ENCODE measurements at places on chromosomes 16 and 17. TPM values are rescaled to one million over a fixed set of nuclear protein-coding genes. Genes with fewer than 3 reads are reported as not detected.
A peak's percentile ranks its signal among the peaks of the same experiment; 100 is the strongest.

- no peak for DNase-seq
- no peak overlapping the region for H3K27ac ChIP-seq
- no peak overlapping the region for H3K4me3 ChIP-seq
- H3K4me1 ChIP-seq, result no peaks in the 10 kb centered on the region
- H3K36me3 ChIP-seq, result no peaks in the 10 kb centered on the region
Measured at GRCh38 chr17:70034158-70034557, 40.9 kb upstream of the KCNJ16 start.

GRCh38 chr17:56038131-56038530, 115.1 kb upstream of the ANKFN1 start:
- no peak overlapping the region for H3K4me3 ChIP-seq
- H3K27ac ChIP-seq, result no peak overlapping the region
- H3K27me3 ChIP-seq, result no peaks in the 10 kb centered on the region
- no peak for DNase-seq

DNA sequence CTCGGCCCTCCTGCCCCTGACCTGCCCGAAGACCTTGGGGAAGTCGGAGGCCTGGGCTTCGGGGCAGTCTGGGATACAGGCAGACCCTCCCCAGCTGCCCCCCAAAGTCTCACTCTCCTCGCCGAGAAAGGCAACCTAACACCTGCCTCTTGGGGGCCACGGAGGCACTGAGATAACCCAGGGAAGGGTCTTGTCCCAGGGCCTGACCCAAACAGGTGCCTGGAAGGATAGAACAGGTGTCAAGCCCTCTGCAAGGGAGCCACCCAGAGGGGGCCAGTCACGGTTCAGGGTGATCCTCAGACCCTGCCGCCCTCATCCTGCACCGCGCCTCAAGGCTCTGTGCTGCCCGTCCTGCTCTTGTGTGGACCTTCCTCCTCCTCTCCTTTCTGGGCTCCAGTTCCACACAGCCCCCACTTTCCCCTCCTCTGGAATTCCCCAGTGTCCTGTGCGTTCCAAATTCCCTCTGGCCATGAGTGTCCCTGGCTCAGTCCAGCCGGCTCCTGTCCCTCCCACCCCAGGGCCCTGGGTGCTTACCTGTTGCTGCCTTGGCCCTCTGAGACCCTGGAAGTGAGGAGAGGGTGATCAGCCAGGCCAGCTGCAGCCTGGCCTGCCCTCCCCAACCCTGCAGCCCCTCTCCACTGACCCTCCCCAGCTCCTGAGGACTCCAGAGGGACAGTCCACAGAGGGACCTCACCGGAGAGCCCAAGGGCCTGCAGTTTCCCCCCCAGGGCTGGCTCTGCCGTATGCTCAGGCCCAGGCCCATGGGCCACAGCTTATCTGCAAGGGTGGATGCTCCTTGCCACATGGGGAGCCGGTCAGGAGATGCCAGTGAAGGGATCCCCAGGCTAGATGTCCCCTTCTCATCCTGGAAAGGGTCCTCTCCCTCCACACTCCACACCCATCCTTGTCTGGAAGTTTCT, 3.8 kb downstream of the PRSS27 start:
- peaks cover 3% of the 10 kb centered on the region for H3K4me1 ChIP-seq
- no peak for DNase-seq
- H3K27ac ChIP-seq, result no peak overlapping the region
- H3K27me3 ChIP-seq, result peaks cover 11% of the 10 kb centered on the region
- no peak overlapping the region for H3K4me3 ChIP-seq

DNA sequence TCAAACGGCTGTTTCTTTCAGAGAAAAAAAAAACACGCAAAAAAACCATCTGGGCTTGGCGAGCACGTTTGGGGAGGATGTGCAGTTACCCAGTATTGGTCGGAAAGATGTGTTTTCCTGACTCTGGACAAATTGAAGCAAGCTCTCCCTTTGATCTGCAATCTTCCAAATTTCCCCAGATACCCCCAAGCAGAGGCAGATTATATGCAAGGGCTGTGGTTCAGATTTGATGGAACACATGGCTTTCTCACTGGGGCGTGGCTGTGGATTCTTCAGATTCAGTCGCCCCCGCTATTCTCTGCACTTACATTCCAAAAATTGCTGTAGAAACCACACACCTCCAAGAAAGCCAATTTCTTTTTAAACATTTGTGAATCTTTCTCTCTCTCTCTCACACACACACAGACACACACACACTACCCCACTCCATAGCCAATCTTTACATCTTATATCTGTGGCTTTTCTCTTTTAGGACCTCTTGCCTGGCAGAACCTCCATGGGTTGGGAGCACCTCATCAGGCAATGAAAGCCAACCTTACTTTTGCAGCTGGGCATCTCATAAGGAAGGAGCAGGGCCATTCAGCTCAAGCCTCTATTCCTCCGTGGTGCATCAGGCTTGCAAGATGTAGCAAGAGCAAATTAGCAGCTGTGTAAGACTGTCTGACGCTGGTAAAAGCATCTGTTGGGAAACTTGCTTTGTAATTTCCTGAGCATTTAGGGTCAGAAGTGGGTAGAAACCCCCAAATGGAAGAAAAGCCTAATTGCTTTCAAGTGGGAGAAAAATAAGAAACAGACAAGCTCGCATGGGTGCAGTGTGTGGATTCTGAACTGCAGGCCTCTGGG, 103.9 kb upstream of the FAM20A start:
- no peaks in the 10 kb centered on the region for H3K36me3 ChIP-seq
- no peak for DNase-seq
- H3K27ac ChIP-seq, result no peak overlapping the region
- H3K27me3 ChIP-seq, result peaks cover 3% of the 10 kb centered on the region
- no peak overlapping the region for H3K4me3 ChIP-seq
- peaks cover 13% of the 10 kb centered on the region for H3K4me1 ChIP-seq

DNA sequence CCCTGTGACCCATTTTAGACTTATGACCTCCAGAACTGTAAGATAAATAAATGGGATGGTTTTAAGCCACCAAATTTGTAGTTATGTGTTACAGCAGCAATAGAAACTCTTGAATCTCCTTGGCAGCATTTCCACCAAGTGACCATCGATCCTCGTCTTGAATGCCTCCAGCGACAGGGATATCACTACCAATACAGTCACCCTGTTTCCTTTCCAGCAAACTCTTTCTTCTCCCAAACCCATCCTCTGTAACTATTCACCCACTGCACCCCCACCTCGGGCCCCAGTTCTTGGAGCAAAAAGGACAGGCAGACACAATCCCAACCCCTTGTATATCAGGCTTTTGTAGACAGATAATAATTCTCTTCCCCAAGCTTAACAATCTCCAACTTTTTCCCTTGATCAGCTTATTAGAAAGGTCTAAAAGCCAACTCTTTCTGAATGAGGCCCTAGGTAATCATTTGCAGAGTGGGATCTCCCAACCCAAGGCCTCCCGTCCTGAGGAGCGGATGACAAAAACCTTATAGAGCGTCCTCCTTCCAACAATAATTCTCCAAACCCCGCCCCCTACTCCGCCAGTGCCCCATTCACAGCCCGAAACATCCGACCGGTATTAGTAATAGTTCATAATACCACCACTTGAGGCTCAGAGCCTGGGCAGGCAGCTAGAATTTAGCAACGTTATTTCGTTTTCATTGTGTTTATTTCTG, 14.7 kb upstream of the PLLP start:
- DNase-seq, result peak; percentile 74
- peak overlapping the region; percentile 42 for H3K4me3 ChIP-seq
- no peaks in the 10 kb centered on the region for H3K36me3 ChIP-seq

C1QTNF8 gene
- polyA plus RNA-seq, result 0.03 TPM

DNA sequence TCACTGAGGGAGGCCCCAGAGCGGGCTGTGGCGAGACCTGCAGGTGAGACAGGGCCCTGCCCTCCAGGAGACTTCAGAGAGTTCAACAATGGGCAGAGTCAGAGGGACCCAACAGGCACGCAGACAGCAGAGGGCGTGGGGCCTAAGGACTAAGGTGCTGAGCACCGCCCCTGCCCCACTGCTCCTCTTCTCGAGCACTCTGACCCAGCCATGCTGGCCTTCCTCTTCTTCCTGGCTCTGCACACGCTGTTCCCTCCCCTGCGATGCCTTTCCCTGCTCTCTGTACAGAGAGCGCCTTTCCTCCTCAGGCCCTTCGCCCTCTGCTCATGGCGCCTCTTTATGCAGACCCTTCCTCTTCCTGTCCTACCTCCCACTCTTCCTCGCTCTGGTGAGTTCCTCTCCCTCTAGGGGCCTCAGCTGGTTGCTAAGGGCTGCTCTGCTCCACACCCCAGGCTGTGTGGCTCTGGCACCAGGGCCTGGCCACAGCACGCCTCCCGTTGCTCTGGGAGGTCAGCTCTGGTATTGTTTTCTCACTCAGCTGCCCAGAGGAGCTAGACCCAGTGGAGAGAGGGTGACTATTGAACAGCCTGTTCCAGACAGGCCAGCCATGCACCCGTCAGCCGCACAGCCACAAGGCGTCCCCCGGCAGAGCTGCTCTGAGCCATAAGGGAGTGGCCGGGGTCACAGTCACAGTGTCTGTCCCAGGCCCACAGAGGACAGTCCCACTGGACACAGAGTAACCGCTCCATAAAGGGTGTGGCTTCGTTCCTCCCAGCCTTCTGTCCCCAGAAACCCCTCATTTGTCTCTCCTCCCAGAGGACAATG, 13.6 kb upstream of the RASD1 start:
- no peaks in the 10 kb centered on the region for H3K4me1 ChIP-seq
- no peaks in the 10 kb centered on the region for H3K36me3 ChIP-seq
- H3K27ac ChIP-seq, result no peak overlapping the region
- H3K27me3 ChIP-seq, result no peaks in the 10 kb centered on the region

DNA sequence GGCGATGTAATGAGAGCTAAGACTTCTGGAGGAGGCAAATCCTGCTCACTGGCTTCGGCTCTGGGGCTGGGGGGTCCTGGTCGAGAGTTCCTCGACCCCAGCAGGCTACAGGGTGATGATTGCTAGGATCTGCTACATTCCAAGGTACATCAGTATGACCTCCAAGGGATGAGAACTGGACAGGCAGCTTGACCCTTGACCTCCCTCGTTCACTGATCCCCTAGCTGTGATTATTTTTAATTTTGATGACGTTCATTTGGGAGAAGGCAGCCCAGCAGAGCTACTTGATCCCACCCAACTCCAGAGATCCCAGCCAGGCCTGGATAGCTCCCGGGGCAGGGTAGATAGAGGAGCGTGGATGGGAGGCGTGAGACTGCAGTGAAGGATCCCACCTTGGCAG, 242.3 kb downstream of the MAF start:
- H3K27me3 ChIP-seq, result peaks cover 2% of the 10 kb centered on the region
- no peak overlapping the region for H3K27ac ChIP-seq
- H3K36me3 ChIP-seq, result no peaks in the 10 kb centered on the region
- no peak overlapping the region for H3K4me3 ChIP-seq
- no peaks in the 10 kb centered on the region for H3K4me1 ChIP-seq

DNA sequence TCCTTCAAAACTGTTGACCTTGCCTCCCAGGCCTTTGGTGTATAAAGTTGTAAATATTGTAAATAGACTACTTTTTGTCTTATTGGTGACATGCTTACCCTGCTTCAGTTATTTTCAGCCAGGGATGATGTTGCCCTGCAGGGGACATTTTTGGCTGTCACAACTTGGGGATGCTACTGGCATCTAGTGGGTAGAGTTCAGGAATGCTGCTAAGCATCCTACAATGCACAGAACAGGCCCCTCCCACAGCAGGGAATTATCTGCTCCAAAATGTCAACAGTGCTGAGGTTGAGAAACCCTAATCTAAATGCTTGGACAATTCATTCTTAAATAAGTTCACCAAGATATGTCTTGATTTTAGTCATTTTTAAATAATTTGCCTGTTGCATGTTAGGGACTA, 459.8 kb downstream of the PMP22 start:
- no peaks in the 10 kb centered on the region for H3K4me1 ChIP-seq
- H3K27ac ChIP-seq, result no peak overlapping the region
- no peaks in the 10 kb centered on the region for H3K36me3 ChIP-seq
- no peak overlapping the region for H3K4me3 ChIP-seq

ZNF205 gene
- 12.8 TPM for polyA plus RNA-seq

CLEC3A gene
- 0.36 TPM for polyA plus RNA-seq

SLC16A13 gene
- polyA plus RNA-seq, result 16.9 TPM

CLDN9 gene
- 5.2 TPM for polyA plus RNA-seq

CCDC102A gene
- polyA plus RNA-seq, result 5.6 TPM

DNA sequence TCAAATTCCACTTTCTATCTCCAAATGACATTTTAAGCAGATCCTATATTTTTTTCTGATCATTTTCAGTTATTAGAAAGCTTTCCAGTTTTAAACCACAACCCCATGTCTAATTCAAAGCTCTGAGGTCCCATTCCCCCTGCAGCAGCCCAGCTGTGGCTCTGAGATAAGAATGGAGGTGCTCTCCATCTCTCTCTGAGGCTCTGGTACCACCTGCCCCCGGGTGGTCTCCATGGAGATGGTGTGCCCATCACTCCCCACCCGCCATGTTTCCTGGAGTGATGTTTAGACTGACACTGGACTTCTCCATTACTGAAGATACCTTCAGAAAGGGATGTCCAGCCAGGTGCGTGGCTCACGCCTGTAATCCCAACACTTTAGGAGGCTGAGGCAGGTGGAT, 68.1 kb upstream of the SEC14L1 start:
- no peak overlapping the region for H3K4me3 ChIP-seq
- peaks cover 23% of the 10 kb centered on the region for H3K27me3 ChIP-seq
- no peaks in the 10 kb centered on the region for H3K36me3 ChIP-seq
- H3K4me1 ChIP-seq, result no peaks in the 10 kb centered on the region

- H3K27ac ChIP-seq, result no peak overlapping the region
- no peaks in the 10 kb centered on the region for H3K27me3 ChIP-seq
- no peak for DNase-seq
Measured at GRCh38 chr16:85525420-85526184, 87.5 kb upstream of the GSE1 start.

DNA sequence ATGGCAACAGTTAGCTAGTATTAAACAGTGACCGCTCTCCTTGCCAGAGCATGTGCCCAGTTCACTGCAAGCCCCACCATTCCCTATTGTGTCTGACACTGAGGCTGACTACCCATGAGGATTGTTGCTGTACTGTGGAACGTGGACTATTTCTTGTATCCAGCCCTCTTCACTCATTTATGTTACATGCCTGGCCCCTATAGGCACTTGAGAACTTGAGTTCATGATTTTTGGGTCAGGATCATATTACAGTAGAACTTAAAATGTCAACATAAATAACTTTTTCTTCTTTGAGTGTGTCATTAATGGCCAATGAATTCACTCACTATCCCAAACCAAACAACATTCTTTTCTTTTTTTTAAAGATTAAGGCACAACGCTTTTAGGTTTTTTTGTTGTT, 55.7 kb downstream of the LYRM1 start:
- H3K27me3 ChIP-seq, result no peaks in the 10 kb centered on the region
- H3K4me1 ChIP-seq, result no peaks in the 10 kb centered on the region
- H3K36me3 ChIP-seq, result no peaks in the 10 kb centered on the region

EXOC3L1 gene
- 2.1 TPM for polyA plus RNA-seq

EVPLL gene
- not detected for polyA plus RNA-seq

MIEF2 gene
- polyA plus RNA-seq, result 10.7 TPM

DNA sequence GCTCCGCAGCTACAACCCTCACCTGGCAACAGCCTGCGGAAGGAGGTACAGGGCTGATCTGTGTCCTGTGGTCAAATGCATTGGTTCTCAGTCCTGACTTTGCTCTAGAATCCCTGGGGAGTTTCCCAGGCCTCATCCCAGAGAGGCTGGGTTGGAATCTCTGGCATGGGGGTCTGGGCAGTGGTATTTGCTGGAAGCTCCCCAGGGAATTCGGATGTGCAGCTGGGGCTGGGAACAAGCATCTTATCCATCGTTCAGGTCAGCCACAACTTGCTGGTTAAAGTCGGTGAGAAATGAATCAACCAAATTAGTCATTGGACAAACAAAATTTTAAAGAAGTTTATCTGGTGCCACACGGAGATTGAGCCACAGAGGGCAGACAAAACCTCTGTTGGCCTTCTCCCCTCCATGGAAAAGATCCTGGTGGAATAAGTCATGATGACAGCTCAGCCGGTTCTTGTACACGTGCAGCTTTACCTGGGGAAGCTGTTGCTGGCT, 231.2 kb downstream of the FOXL1 start:
- no peaks in the 10 kb centered on the region for H3K36me3 ChIP-seq
- H3K27ac ChIP-seq, result no peak overlapping the region
- DNase-seq, result no peak
